Stimulated activated CD4-positive, alpha-beta T cell treated with anti-CD3 and anti-CD28 coated beads, TNF-alpha, amount 100 ng/mL, for 4 hours (primary cell): ENCODE measurements at places on chromosomes 1 and 21.

- no peak for DNase-seq
Measured at GRCh38 chr1:199448646-199449045, 578.9 kb upstream of the NR5A2 start.

DNA sequence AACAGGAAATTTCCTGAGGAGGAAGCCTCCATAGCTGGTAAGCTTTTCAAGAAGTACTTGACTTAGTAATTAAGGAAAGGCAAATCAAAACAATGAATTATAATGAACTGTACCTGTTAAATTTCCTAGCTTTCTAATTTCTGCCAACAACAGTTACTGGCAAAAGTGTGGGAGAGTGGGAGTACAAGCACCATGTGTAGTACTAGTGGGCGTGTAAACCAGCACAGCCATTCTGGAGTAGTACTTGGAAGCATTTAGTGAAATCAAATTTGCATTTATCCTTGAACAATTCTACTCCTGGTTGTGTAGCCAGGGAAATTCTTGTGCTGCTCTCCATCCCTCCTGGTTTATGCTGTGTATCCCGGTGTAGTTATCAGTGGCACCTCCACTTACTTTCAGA, 190.8 kb downstream of the PRDM2 start:
- DNase-seq, result no peak

DNA sequence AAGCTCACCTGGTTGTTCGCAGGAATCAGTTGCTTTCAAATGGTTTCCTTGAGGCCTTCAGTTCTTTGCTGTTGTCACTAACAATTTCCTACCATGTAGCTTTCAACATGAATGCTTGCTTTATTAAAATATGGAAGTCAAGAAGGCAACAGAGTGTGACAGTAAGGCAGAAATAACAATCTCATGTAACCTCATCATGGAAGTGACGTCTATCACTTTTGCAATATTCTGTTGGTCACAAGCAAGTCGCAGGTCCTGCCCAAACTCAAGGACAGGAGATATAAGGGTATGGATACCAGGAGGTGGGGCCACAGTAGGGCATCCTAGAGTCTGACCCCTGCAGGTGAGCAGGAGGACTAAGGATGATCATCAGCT, 296.8 kb upstream of the ZP4 start:
- no peak for DNase-seq

GRCh38 chr1:84711121-84711520, 20.9 kb upstream of the SSX2IP start:
- DNase-seq, result no peak

- DNase-seq, result no peak
Measured at GRCh38 chr1:67674260-67675011, 10.6 kb upstream of the GADD45A start.

DNA sequence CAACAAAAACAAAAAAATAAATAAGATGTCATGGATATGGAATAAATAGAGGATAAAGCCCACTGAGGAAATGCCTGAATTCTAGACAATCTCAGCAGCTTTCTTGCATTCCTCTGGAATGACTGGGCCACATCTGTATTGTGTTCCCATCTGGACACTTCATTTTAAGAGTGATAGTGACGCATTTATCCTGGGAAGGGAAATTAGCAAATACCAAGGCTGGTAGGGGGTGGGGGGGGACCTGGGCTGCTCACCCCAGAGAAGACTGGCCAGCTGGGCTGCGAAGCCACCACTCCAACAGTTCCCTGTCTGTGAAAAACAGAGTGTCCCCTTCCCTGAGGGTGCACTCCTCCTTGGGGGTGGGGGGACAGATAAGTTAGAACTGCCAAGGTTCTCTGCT, 106.3 kb downstream of the HIVEP3 start:
- no peak for DNase-seq

- no peak for DNase-seq
Measured at GRCh38 chr1:75952016-75952415, 19.8 kb upstream of the ASB17 start.

DNA sequence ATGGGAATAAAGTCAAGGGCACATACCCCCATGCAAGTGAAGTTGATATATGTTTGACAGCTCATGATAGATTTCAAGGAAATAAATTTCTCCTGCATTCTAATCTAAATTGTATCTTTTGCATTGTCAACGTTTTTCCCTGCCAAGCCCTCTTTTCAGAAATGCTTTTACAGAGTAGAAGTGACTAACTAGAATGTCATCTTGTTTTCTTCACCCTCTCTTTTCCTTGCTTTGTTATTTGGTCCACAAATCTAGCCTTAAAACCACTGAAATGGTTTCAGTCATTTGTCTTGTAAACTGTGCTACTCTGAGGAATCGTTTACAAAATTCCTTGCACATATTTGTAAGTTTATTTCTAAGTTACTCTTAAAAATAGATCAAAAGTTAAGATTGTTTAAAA, 600.8 kb upstream of the CXADR start:
- DNase-seq, result no peak

GRCh38 chr1:24418898-24419628, 3.5 kb downstream of the NIPAL3 start:
- no peak for DNase-seq
